ENCODE measurements at places on chromosomes 6 and 20.

GRCh38 chr6:143375022-143375585 lies 75.4 kb downstream of the ADAT2 start:
- DNase-seq = no peak

DNA sequence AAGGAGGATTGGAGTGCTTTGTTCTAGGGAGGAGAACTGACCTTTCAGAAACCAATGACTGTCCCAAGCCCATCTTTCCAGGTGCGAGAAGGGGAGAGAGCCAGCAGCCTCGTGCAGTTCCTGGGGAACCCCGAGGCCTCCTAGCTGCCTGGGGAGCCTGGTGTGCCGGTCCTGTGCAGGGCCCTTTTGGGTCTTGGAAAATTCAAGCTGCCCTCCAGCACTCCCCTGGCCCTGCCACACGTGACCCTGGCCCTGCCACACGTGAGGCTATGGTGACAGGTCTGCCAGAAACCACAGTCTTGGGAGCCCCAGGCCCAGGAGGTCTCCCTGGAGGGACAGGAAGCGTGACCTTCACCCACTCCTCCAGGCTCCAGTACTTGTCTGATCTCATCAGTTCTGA lies 15.7 kb downstream of the IP6K3 start:
- no peak for DNase-seq

DNA sequence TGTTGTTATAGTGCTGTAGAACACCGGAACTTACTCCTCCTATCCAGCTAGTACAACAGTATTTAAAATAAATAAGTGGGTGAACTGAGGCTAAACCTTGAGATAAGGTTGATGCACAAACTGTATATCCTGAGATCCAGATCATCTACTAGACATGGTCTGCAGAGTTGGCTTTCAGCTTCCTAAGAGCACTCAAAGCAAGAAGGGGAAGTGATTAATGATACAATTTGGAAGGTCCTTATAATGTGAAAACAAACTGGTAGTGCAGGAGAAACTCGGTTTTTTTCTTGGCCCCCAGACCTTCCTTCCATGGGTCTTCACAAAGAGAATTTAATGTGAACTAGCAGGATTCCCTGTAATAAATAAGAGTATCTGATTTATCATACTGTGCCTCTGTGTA lies 27.4 kb upstream of the RREB1 start:
- no peak for DNase-seq

- DNase-seq = no peak
Measured at GRCh38 chr6:32112431-32112980, 3.4 kb upstream of the TNXB start.

DNA sequence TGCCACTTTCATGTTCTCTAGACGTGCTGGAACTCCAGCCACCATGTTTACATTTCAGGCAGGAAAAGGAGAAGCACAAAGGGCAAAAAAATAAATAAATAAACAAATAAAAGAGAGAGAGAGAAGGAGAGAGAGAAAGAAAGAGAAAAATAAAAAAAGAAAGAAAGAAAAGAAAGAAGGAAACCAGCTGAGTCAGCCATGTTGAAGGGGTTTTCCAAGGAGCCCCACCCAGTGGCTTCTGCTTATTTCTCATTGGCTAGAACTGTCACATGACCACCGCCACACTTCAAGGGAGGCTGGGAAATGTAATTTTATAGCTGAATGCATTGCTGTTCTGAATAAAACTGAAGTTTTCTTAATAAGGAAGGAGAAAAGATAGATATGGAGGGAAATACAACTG lies 71.1 kb downstream of the BFSP1 start:
- no peak for DNase-seq

DNA sequence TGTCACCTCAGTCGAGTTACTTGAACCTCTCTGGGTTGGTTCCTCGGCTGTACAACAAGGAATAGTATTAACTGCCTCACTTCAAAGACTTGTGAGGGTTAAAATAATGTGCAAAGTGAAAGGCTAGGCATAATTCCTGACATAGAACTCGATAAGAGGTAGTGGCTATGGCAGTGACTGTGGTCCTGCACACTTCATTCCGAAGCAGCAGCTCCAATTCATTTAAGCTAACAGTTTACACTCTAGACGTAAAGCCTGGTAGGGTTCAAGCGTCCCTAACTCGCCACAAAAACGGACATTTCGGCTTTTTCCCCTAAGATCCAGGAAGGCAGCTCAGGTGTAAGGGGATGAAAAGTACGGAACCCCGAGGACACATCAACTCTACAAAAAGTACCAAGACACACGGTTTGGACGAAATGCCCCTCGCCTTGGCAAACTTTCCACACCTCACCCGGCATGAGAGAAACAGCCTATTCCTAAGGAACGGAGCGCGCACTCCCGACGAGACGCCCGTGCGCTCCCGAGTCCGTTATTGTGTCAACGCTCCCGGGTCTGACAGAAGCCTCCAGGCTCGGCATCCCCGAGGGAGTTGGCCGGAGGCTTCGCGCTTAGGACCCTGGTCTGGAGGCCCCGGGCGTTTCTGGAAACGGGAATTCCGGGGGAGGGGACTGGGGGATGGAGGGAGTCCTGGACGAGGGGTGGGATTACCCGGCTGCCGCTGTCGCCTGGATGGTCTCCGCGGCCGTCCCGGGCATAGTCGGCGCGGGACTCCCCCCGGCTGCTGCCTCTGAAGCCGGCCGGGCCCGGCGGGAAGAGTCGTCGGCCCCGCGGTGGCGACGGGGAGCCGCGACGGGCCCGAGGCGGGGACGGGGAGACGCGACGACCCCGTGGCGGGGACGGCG lies 937 bp downstream of the ZNF318 start:
- peak; percentile 21 for DNase-seq

- no peak for DNase-seq
Measured at GRCh38 chr6:29976253-29976587, 33.9 kb downstream of the HLA-A start.

DNA sequence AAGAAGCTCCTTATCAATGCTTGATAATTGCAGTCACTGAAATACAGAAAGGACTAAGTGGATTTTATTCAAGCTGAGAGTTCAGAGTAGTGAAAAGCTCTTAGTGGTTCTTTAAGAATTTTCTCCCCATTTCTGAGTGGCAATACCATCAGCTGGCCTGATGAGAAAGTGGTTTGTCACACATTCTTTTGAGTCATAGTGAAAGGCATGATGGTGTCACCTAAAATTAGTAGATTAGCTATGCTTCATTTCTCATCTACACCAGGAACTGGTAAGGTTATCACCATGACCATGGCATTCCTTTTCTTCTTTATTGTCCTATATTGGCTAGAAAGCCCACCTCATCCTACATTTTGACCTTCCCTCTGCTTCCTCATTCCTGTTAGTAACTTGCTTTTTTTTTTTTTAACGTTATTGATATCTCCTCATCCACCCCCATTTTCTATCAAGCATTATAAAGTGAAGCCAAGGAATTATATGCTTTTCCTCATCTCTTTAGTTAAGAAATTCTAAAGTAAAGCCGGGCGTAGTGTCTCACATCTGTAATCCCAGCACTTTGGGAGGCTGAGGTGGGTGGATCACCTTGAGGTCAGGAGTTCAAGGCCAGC lies 67.4 kb upstream of the LOC128125822 start:
- no peak for DNase-seq

DNA sequence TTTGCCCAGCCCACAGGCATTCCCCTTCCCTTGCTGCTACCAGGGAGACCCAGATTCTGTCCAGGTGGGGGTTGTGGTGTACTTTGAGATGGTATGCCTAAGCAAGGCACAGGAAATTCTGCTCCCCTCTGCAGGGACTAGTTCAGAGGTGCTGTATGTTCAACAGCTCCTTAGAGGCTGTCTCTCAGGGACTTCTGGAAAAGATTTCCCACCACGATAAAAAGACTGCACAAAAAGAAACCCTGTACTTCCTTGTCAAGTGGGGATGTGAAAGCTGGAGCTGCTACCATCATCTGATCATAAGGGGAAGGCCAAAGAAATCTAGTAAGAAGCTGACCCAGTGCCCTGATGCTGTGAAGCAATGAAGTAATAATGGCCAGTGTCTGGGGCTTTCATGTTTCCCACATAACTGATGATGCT lies 51.5 kb upstream of the SMIM29 start:
- DNase-seq = no peak

DNA sequence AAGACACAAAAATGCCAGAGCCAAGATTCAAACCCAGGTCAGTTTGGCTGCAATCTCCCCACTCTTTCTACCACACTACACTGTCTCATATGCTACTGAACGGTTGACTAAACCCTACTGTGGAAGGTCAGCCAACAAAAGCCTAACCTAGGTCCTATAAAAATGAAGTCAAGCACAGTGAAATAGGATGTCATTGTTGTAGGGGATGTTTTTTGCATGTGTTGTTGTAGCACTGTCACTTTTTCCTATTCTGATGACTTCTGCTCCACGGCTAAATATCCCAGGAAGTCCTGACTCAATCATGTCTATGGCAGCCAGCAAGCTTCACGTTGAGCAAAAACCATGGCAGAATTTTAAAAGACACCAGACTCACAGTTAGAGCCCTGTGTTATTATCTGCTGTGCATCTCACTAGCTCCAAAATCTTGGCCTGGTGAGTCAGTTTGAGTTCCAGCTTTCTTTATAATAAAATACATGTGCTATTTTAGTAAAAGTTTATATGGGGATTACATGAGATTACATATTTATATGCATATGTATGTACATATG lies 322.1 kb upstream of the NT5E start:
- DNase-seq = no peak

DNA sequence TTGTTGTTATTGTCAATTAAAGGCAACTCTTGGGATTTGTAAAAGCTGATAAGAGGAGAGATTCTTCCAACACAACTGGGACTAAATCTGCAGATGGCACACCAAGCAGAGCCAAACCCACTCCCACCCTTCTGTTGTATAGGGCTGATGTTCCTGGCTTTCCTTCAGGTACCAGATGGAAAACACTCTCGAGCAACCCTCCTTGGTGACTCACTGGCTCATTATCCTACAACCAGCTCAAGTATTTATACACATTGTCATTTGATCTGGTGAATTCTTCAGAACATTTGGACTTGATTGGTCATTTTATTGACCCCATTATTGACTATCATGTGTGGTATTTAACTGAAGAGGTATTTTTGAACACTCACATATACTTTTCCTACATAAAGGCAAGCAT lies 190.3 kb upstream of the PCSK2 start:
- DNase-seq = peak; percentile 77

- DNase-seq = no peak
Measured at GRCh38 chr6:118890997-118891790, 2.8 kb upstream of the ASF1A start.

DNA sequence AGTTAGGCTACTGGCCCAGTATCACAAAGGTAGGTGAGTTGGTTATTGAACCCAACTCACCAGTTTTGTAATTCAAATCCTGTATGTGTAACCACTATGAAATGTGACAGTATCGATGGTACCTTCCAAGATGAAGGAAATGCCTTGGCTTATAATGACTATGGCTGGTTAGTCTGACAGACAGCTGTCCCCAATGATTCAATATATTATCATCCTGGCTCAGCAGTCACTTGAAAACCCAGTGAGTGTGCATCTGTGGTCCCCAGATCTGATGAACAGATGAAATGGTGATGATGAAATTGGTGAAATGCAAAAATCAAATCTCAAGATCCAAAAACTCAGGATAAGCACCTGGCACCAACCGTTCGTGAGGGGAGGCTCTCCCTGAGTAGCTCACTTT lies 54.8 kb downstream of the TNFRSF21 start:
- no peak for DNase-seq

DNA sequence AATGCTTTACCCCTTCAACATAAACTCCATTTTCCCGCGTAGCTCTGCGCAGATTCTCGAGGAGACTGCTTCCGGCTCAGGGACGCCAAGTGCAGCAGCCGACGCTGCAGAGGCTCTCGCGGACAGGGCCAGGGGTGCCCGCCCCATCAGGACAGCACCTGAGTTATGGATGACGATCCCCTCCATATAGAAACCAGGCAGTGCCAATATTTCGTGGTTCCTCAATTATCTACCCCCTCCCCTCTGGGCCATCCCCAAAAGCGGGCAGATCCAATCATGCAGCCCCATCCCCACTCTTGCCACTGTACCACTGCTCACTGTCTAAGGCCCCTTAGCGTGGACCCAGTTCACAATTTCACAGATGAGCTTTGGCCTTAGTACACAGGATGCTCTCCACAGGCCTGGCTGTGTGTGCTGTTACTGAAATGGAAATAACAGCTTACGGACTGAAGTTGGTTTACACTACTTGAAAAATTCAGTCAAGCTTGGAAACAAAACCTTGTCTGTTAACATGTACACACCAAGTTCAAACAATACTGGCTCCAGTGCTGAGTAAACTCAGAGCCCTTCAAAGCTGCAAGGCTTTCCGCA lies 74.5 kb downstream of the DACT2 start:
- no peak for DNase-seq

- DNase-seq = no peak
Measured at GRCh38 chr6:119881416-119881815, 531.9 kb upstream of the MAN1A1 start.

DNA sequence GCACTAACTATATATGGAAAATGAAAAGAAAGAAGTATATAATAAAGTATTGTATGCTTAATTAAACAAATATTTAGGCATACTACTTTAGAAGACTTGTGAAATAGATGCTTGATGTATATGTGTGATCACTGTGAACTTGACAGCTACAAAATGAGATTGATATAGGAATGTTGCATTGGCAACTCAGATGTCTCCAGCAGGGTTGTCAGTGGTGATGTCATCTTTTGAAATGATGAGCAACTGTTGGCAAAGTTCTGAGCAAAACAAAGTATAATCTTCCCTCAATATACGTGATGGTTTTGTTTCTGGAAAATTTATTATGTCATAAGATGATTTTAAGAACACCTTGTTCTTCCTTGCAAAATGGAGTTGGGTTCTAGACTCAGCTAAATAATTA lies 133.8 kb downstream of the ARID1B start:
- no peak for DNase-seq

GRCh38 chr6:33213166-33213988 lies 5.1 kb downstream of the RING1 start:
- no peak for DNase-seq

GRCh38 chr6:24408719-24409410 lies 6.1 kb downstream of the MRS2 start:
- no peak for DNase-seq

- DNase-seq = no peak
Measured at GRCh38 chr6:116682334-116682712, 1.3 kb downstream of the KPNA5 start.

DNA sequence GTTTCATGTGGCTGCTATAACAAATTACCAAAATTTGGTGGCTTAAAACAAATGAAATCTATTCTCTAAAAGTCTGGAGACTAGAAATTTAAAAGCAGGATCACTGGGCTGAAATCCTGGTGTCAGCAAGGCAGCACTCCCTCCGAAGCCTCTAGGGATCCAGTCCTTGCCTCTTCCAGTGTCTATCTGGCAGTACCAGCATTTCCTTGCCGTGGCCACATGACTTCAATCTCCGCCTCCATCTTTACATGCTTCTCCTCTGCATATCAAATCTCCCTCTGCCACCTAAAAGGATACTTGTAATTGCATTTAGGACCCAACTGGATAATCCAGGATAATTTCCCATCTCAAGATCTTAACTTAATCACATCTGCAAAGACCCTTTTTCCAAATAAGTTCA lies 30.2 kb downstream of the ARHGAP18 start:
- DNase-seq = no peak

- no peak for DNase-seq
Measured at GRCh38 chr6:137816688-137817618, 50.1 kb upstream of the TNFAIP3 start.
